ENCODE measurements at places on chromosomes 2 and 18. TPM values are rescaled to one million over a fixed set of nuclear protein-coding genes. Genes with fewer than 3 reads are reported as not detected.

Gene CCL20
- 74.7 TPM for total RNA-seq

Gene SAG
- 1.3 TPM for total RNA-seq

Gene LTBP1
- total RNA-seq = 0.10 TPM

Gene REG3G
- total RNA-seq = not detected

Gene CHRND
- total RNA-seq = not detected

Measured in activated CD4-positive, alpha-beta memory T cell treated with anti-CD3 and anti-CD28 coated beads for 36 hours (primary cell).